ENCODE measurements at places on chromosomes 3 and 15.

DNA sequence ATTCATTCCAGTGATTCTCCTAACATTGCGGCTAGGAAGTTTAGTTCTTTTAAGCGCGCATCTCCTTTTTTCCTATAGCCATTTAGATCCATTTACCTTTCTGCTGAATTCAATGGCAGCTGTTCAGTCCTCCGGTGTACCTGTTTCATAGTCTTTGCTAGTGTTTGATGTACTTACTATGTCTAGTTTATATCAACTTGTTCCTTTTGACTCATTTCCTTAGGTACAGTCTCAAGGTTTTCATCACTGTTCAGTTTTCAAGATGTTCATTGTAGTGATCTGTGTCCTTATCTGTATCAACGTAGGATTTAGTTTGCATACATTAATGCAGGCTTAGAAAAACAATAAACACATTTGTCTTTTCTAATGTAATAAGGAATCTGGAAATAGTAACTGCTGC is 59.0 kb upstream of the MBNL1 start:
- DNase-seq = no peak

- DNase-seq = no peak
Observed at GRCh38 chr3:37969596-37970100, 20.9 kb upstream of the VILL start.

GRCh38 chr15:51281368-51281967 is 56.9 kb downstream of the CYP19A1 start:
- no peak for DNase-seq

DNA sequence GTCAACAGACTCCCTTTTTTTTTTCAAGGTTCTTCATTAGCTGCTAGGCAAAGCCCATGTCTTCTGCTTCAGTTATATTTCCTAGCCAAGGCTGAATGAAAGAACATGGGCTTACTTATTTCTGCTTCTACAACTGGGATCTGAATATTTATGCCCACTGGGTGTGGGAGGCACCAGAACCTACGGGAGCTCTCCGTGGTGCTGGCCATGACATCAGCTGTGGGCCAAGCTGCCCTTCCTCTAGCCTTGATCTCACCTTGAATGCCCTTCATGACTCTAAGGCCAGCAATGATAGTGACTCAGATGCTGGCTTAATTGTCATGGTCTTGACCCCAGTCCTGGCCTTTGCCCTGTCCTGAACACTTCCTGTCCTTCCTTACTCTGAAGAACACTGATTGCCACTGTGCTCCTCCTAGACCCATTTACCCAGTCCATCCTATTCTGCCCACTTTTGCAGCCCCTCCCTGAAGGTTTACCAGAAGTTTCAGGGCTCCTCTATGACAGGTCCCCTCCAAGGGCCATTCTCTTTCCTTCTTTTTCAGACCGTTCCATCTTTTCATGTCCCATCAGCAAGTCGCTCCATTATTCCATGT is 32.8 kb upstream of the PRR20G start:
- no peak for DNase-seq

GRCh38 chr3:183455089-183455488 is 26.7 kb upstream of the MCF2L2 start:
- DNase-seq = no peak

DNA sequence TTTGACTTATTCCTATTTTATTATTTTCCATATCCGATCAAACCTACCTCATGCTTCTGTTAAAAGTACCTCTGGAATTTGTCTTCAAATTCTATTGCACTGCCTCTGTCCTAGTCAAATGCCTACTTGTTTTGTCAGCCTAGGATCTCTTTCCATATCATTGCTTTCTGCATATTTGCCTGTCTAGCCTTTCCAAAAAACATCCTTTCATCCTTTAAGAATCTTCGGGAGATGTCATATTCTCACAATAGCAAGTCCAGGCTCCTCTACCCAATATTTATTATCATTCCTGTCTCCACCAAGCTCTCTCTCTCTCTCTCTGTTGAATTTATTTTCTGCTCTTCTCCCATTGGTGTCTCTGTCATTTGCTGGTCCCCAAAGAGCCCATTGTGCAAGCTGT is 80.1 kb downstream of the LRRC28 start:
- DNase-seq = no peak

DNA sequence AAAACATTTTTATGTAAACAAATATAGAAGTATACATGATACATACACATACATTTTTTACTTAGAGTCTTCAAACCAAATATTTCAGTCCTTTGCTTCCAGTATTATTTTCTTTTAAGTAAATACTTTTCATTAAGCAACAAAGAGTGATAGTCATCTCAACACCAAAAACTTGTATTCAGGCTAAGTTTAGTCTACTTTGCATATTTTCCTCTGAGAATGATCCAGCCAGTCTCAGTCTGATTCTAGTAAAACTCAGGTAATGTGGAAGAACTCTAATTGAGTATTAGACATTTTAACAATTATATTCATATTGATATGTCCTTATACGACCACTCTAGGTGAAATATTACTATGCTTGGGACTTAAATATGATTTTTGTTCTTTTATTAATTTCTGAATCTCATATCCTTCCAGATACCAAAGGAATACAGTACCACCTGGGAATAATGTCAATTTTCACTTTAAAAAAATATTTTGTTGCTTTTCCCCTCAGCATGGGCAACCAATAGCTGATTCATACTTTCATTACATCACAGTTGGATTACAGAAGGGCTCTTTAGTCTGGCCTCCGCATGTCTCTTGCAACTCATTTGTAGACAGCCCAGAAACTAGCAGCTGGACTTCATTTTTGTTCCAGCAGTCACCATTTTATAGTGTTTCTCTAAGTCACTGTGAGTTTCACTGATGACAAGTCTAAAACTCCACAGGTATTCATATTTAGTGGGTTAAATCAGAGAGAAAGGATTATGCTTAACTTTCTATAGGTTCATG is 390.4 kb downstream of the ZBTB20 start:
- no peak for DNase-seq

GRCh38 chr3:87436781-87437543 is 160.6 kb upstream of the POU1F1 start:
- no peak for DNase-seq

DNA sequence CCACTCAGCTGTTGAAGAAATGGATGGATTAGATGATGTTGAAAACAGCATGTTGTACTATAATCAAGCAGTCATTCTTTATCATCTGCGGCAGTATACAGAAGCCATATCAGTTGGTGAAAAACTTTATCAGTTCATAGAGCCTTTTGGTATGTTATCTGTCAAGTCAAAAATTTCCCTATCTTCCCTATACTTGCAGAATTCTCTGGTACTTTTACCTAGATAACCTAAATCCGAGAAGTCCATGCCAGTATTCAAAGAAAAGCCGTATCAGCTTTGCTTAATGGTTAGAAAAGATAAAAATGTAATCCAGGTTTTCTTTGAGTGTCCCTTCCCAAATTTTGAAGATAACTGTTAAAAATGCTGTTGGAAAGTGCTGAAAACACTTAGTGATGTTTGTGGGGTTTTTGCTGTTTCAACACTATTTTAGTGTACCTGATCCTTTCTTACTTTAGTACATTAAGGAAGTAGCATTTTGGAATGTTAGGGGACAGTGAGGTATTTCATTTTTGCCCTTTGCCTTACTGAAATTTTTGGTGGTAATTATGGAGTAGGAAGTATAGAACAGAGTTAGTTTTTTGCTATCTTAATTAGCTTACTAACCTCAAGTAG is 23.8 kb downstream of the CNOT10 start:
- DNase-seq = no peak

- DNase-seq = no peak
Observed at GRCh38 chr3:149489060-149489690, 14.7 kb downstream of the TM4SF4 start.

GRCh38 chr3:101879102-101879501 is 29.8 kb downstream of the NFKBIZ start:
- DNase-seq = no peak

DNA sequence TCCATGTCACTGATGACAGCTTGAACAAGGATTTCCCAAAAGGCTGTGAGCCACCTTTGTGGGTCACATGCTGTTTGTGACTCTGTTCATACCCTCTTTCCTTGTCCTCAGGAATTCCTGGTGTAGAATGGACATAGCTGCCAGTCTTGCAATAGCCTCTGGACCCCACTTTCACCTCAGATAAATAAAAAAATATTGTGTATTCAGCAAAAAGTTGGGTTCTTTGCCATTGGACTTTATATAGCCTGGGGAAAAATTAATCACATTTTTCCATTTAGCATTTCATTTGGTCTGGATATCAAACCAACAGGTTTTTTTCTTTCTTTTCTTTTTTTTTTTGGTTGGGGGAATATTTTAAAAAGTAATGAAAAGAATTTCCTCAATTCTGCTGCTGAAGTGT is 144.8 kb downstream of the PDCD6IP start:
- no peak for DNase-seq

GRCh38 chr3:98755601-98756000 is 7.5 kb upstream of the ST3GAL6 start:
- no peak for DNase-seq

DNA sequence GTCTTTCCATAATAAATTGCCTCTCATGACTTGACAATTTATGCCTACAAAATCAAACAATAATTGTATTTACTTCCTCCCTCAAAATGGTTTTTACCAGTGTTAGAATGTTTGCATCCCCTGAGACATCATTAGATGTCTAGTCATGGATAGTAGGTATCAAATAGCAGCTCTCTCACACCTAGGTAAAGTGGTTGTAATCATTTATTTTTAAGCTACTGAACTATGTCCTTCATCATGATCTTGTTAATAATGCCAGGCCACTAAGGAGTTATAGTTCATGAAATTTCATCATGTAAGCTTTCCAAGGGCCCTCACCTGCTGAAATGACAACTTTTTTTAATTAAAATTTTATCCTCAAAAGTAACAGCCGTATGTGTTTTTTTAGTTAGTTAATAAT is 134.1 kb downstream of the ARPP21 start:
- no peak for DNase-seq

DNA sequence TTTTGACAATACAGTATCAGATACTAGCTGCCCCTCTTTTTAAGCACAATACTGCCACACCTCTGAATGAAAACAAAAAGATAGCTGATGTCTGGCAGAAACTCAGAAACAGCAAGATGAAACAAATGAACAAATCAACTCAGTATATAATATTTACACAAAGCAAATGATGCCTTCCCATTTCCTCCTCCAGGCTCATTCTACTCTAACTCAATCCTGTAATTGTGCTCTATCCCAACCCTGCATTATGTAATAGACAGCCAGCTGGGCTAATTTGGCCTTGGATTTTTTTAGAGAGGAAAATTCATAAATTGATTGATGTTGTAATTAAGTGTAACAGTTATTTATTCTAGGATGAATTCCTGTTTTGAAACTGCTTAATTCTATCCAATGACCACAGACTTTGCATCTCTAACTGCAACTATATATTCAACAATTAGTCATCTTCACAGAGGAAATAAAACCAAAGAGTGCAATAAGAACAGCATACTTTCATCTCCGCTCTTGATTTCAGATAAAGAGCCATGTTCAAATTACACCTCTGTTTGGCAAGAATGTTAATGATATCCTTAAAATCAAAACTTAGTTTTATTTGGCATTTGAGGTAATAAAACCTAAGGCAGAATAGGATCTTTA is 6.1 kb downstream of the ATG3 start:
- DNase-seq = no peak

GRCh38 chr15:76060118-76060989 is 569 bp downstream of the TMEM266 start:
- no peak for DNase-seq

- DNase-seq = no peak
Observed at GRCh38 chr3:21292971-21293370, 458.0 kb downstream of the ZNF385D start.

- DNase-seq = no peak
Observed at GRCh38 chr3:194322678-194323211, 28.4 kb downstream of the CPN2 start.

DNA sequence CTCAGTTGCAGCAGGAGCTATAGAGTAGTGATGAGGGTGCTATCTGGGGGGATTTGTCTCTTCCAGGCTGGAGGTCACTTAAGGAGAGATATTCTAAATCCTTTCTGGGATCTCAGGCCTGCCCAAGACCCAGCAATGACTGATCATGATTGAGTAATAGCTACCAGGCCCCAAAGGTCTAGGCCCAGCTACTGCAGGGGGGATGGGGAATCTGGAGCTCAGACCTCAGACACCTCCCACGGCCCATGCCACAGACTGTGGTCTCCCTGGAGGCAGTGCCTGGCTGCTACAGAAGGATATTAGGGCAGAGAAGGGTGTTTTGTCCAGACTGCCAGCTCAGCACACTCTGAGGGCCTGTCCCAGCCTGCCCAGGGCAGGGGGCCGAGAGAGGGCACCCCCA is 6.9 kb downstream of the SLC38A3 start:
- DNase-seq = no peak

DNA sequence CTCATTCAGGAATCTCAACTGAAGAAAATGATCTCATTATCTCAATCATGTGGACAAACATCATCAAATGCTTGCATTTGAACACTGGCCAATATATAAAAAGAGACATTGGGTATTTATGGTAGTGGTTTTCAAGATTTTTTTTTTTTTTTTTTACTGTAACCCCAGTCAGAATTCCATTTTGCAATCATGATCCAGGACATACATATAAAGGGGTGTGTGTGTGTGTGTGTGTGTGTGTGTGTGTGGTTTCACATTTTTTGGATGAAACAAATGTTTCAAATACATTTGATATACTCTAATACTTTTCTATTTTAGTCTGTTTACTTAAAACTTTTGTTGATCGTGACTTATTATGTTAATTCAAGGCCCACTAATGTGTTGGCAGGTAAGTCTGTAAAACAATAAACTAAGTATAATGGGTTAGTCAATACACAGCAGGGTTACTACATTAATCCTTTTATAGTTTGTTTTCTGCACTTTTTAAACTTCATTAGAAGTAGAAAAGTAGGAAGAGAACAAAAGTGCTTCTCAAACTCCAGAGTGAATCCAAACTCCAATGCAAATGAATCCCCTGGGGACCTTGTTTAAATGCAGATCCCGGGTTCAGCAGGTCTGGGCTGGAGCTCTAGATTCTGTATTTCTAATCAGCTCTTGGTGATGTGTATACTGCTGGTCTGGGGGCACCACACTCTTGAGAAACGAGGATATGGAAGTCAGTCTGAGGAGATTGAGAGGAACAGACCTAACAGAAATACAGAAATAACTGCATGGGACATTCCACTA is 17.6 kb downstream of the THRB start:
- DNase-seq = no peak

- no peak for DNase-seq
Observed at GRCh38 chr3:179658606-179659005, 5.8 kb downstream of the USP13 start.

DNA sequence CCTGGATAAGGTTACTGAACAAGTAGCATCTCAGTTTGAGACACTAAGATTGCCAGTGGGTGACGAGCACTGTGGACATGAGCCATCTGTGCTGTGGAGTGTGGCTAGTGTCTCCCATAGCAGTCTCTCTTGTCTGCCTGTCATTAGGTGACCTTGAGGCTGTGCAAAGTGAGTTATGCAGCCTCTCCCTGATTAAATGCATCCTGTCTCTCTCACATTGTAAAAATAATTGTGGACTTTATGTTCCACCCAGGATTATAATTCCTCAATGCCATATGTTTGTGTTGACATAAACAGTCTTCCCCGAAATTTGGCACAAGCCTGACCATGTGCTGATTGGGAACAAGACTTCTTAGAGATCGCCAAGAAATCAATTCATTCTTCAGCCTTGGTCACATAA is 168.9 kb downstream of the MYRIP start:
- DNase-seq = no peak

- DNase-seq = no peak
Observed at GRCh38 chr15:96122077-96123027, 208.1 kb upstream of the NR2F2 start.

All from activated T-helper 1 cell treated with Interleukin-2 at 50 U/mL for 16 hours (primary cell).